ENCODE measurements at places on chromosomes 13 and 19. TPM values are rescaled to one million over a fixed set of nuclear protein-coding genes. Genes with fewer than 3 reads are reported as not detected.

Gene PCDH9
- total RNA-seq, result 5.7 TPM

Gene ZGLP1
- 1.8 TPM for total RNA-seq

Gene SLITRK1
- total RNA-seq, result under 0.01 TPM

Gene F10
- 10.6 TPM for total RNA-seq

Gene KIR3DL1
- total RNA-seq, result not detected

All from hair follicle dermal papilla cell (primary cell).